Tibial nerve (tissue), 4 donors: ENCODE measurements at places on chromosomes 5 and 9.

GRCh38 chr9:13146840-13147239 is 132.7 kb downstream of the MPDZ start:
- no peak for DNase-seq
- no peak overlapping the region for H3K27ac ChIP-seq
- H3K36me3 ChIP-seq, result no peaks in the 10 kb centered on the region
- H3K27me3 ChIP-seq, result no peaks in the 10 kb centered on the region
- no peak overlapping the region for H3K4me3 ChIP-seq

- H3K27ac ChIP-seq, result peak overlapping the region; percentile 70
- H3K27me3 ChIP-seq, result no peaks in the 10 kb centered on the region
- DNase-seq, result peak; percentile 81
Measured at GRCh38 chr5:65480306-65480865, 1.3 kb downstream of the ADAMTS6 start.

DNA sequence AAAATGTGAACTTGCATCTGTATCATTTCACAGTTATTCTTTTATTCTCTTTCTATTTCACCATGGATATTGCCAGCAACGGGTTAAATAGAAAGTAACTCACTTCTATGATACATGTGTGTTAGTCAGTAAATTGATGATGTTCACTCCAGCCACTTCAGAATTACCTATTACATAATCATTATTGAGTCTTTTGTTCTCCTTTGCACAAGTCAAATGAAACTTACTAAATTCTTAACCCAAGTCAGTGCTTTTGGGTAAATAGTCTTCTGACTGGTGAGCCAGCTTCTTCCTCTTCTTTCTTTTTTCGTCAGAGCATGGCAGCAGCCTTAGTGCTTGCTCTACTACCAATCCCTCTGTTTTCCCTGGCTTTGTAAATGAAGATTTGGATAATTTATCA is 344.3 kb downstream of the RAB3C start:
- H3K4me1 ChIP-seq, result no peaks in the 10 kb centered on the region
- H3K36me3 ChIP-seq, result no peaks in the 10 kb centered on the region
- H3K27me3 ChIP-seq, result no peaks in the 10 kb centered on the region
- no peak overlapping the region for H3K4me3 ChIP-seq
- no peak overlapping the region for H3K27ac ChIP-seq

DNA sequence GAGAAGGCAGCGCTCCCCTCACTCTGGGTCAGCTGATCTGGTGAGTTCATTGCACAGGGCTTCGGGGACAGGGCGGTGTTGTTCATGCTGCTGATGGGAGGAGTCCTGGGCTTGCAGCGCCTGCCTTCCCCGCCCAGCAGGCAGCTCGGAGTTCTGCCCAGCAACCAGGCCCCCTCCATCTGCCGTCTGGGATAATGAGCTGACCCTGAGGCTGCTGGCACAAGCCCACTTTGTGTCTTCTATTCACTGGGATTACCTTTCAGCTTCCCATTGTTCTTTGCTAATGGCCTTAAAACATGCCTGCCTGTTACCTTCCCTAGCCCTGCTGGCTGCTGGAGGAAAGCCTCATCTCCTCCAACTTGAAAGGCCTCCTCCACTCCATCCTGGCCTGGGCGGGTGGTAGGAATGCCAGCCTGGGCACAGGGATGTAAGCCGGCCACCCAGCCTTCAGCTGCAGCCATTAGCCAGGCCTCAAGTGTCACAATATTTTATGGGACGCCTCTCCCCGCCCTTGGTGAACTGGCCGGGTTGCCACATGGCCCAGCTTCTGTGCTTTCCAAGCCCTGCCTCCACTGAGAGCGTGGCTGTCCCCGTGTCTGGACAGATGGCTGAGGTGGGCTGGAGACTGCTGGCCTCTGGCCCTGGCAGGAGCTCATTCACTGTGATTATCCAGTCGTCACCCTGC is 70.4 kb downstream of the GADD45G start:
- H3K27me3 ChIP-seq, result no peaks in the 10 kb centered on the region
- peak; percentile 36 for DNase-seq
- no peaks in the 10 kb centered on the region for H3K36me3 ChIP-seq
- H3K27ac ChIP-seq, result no peak overlapping the region
- H3K4me3 ChIP-seq, result no peak overlapping the region
- H3K4me1 ChIP-seq, result no peaks in the 10 kb centered on the region

GRCh38 chr5:2011481-2012411 is 129.0 kb upstream of the IRX4 start:
- H3K4me3 ChIP-seq, result no peak overlapping the region
- DNase-seq, result no peak
- H3K4me1 ChIP-seq, result no peaks in the 10 kb centered on the region
- H3K36me3 ChIP-seq, result no peaks in the 10 kb centered on the region

- no peak overlapping the region for H3K4me3 ChIP-seq
- H3K36me3 ChIP-seq, result no peaks in the 10 kb centered on the region
- no peak for DNase-seq
- H3K27ac ChIP-seq, result no peak overlapping the region
Measured at GRCh38 chr9:104682642-104683041, 11.7 kb upstream of the OR13D1 start.

GRCh38 chr5:181186986-181187499 is 18.0 kb downstream of the TRIM7 start:
- no peaks in the 10 kb centered on the region for H3K4me1 ChIP-seq
- no peak overlapping the region for H3K27ac ChIP-seq

GRCh38 chr5:178116143-178116885 is 3.0 kb downstream of the N4BP3 start:
- no peak overlapping the region for H3K27ac ChIP-seq
- H3K4me3 ChIP-seq, result no peak overlapping the region
- H3K4me1 ChIP-seq, result peaks cover 26% of the 10 kb centered on the region

GRCh38 chr5:143716881-143717280 is 95.1 kb upstream of the HMHB1 start:
- no peaks in the 10 kb centered on the region for H3K36me3 ChIP-seq
- H3K27me3 ChIP-seq, result no peaks in the 10 kb centered on the region
- no peaks in the 10 kb centered on the region for H3K4me1 ChIP-seq
- no peak overlapping the region for H3K27ac ChIP-seq
- no peak for DNase-seq

GRCh38 chr9:546797-547223 is 294.7 kb upstream of the DMRT1 start:
- H3K4me1 ChIP-seq, result peaks cover 15% of the 10 kb centered on the region
- DNase-seq, result peak; percentile 50
- H3K36me3 ChIP-seq, result no peaks in the 10 kb centered on the region
- H3K4me3 ChIP-seq, result no peak overlapping the region
- peak overlapping the region; percentile 51 for H3K27ac ChIP-seq
- H3K27me3 ChIP-seq, result no peaks in the 10 kb centered on the region

GRCh38 chr5:96854067-96854466 is 22.2 kb upstream of the ERAP2 start:
- no peaks in the 10 kb centered on the region for H3K4me1 ChIP-seq
- no peak overlapping the region for H3K27ac ChIP-seq
- DNase-seq, result no peak
- no peaks in the 10 kb centered on the region for H3K27me3 ChIP-seq

- no peak overlapping the region for H3K27ac ChIP-seq
- H3K36me3 ChIP-seq, result peaks cover 14% of the 10 kb centered on the region
- no peaks in the 10 kb centered on the region for H3K4me1 ChIP-seq
Measured at GRCh38 chr5:44783634-44784315, 25.0 kb upstream of the MRPS30 start.

- no peaks in the 10 kb centered on the region for H3K27me3 ChIP-seq
- peaks cover 14% of the 10 kb centered on the region for H3K4me1 ChIP-seq
- DNase-seq, result no peak
Measured at GRCh38 chr5:15001517-15001916, 129.9 kb upstream of the ANKH start.

DNA sequence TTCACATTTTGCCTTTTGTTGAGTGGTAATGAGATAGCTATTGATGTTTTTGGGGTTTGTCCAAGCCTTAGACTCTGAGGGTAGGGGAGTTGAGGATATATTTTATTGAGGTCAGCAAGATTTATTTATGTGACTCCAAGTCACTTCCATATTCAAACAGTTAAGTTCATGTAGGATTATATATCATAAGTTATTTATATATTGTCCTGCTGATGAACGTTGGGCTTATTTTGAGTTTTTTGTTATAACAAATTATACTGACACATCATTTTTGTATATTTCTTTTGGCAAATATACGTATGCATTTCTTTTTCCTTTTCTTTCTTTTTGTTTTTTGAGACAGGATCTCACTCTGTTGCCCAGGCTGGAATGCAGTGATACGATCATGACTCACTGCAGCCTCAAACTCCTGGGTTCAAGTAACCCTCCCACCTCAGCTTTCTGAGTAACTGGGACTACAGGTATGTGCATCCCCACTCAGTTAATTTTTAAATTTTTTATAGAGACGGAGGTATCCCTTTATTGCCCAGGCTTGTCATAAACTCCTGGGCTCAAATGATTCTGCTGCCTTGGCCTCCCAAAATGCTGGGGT is 23.5 kb upstream of the IL12B start:
- H3K36me3 ChIP-seq, result no peaks in the 10 kb centered on the region
- DNase-seq, result no peak
- no peaks in the 10 kb centered on the region for H3K27me3 ChIP-seq
- H3K4me3 ChIP-seq, result no peak overlapping the region

DNA sequence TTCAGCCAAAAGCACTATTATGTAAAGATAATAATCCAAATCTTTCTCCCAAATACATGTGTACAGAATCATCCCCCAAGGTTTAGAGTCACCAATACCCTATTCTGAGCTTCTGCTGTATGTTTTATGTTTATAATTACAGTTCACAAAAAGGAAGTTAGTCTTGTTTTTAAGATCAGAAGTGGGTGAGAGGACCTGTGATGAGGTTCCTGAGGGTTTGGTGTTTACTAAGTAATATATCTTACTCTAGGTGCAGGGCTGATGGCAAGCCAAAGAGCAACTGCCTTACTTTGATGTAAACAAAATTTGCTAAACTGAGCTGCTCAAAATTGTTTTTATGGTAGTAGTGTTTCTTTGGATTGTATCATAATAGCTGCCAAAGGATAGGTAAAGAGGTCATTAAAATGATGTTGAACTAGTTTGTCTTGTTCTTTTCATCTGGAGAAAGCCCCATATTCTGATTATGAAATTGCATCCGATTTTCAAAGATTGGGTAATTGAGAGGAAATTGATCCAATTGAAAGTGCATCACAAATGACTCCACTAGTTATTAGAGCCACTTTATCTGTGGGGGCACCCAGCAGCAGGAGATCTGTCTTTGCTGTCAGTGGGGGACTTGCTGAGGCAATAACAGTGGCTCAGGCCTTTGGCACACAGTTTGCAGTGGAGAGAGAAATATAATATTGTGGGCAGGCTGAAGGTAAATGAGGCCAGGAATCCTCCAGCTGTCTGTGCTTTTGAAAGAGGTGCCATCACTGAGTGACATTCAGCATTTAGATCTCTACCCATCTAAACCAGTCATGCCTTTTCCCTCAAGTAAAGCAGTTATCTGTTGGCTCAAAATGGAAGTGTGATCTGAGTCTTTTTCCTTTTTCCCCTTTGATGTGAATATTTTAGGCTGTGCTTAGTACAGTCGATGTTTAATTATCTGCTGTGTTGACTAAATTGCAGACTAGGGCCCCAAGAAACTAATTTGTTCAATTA is 14.1 kb downstream of the TRIM32 start:
- H3K27me3 ChIP-seq, result no peaks in the 10 kb centered on the region
- no peaks in the 10 kb centered on the region for H3K4me1 ChIP-seq
- DNase-seq, result no peak
- no peak overlapping the region for H3K27ac ChIP-seq

GRCh38 chr9:132797861-132798659 is 80.0 kb downstream of the AK8 start:
- no peak for DNase-seq
- H3K36me3 ChIP-seq, result no peaks in the 10 kb centered on the region
- H3K27me3 ChIP-seq, result no peaks in the 10 kb centered on the region
- no peak overlapping the region for H3K4me3 ChIP-seq
- H3K4me1 ChIP-seq, result peaks cover 13% of the 10 kb centered on the region

- H3K4me3 ChIP-seq, result no peak overlapping the region
- no peaks in the 10 kb centered on the region for H3K36me3 ChIP-seq
- no peak for DNase-seq
- H3K4me1 ChIP-seq, result peaks cover 58% of the 10 kb centered on the region
- H3K27ac ChIP-seq, result peak overlapping the region; percentile 81
Measured at GRCh38 chr9:129330711-129331492, 152.8 kb upstream of the IER5L start.

GRCh38 chr9:105646879-105647594 is 15.2 kb upstream of the TAL2 start:
- H3K4me1 ChIP-seq, result no peaks in the 10 kb centered on the region
- DNase-seq, result no peak
- H3K27ac ChIP-seq, result no peak overlapping the region
- H3K36me3 ChIP-seq, result peaks cover 15% of the 10 kb centered on the region

GRCh38 chr9:76352026-76352620 is 42.1 kb downstream of the RFK start:
- H3K27me3 ChIP-seq, result no peaks in the 10 kb centered on the region
- DNase-seq, result no peak
- H3K4me3 ChIP-seq, result no peak overlapping the region
- H3K27ac ChIP-seq, result no peak overlapping the region

- no peaks in the 10 kb centered on the region for H3K36me3 ChIP-seq
- no peak overlapping the region for H3K4me3 ChIP-seq
- H3K27me3 ChIP-seq, result no peaks in the 10 kb centered on the region
- no peak overlapping the region for H3K27ac ChIP-seq
Measured at GRCh38 chr9:127847178-127847510, 7.3 kb downstream of the ENG start.

- no peak overlapping the region for H3K4me3 ChIP-seq
- no peak for DNase-seq
- no peaks in the 10 kb centered on the region for H3K36me3 ChIP-seq
- no peaks in the 10 kb centered on the region for H3K4me1 ChIP-seq
- H3K27ac ChIP-seq, result no peak overlapping the region
- H3K27me3 ChIP-seq, result no peaks in the 10 kb centered on the region
Measured at GRCh38 chr5:180910182-180910581, 11.2 kb downstream of the BTNL8 start.

DNA sequence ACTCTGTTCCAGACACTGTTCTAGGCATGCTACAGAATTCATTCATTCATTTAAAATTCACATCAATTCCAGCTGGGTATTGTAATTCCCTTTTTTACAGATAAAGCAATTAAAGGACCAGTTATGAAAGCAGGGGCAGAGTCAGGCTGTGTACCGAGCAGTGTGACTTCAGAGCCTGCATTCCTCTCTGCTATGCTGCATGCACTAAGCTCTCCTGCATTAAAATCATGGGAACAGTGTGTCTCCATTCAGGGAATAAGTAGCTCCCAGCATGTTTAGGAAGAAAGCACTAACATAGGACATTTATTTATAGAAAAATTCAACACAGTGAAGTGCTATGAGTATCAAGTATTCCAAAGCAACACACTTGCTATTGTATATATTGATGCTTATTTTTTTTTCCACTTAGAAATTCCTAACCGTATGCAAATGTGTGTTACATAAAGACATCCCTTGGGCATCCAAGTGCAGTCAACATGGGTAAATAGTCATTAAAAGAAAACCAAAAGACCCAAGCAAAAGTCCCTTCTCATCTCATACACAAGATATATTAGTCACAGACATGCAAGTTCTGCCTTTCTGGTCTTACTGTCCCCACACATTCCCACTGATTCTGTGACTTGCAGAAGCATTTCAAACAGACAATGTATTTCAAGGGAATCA is 173.7 kb downstream of the GABRB2 start:
- H3K27ac ChIP-seq, result no peak overlapping the region
- no peak for DNase-seq
- H3K36me3 ChIP-seq, result no peaks in the 10 kb centered on the region

GRCh38 chr9:89174291-89174690 is 4.3 kb downstream of the SHC3 start:
- peaks cover 25% of the 10 kb centered on the region for H3K27me3 ChIP-seq
- H3K36me3 ChIP-seq, result no peaks in the 10 kb centered on the region
- no peak for DNase-seq
- H3K4me3 ChIP-seq, result no peak overlapping the region
